ENCODE measurements at places on chromosomes 12 and 14.

- no peak for DNase-seq
Observed at GRCh38 chr14:21711360-21711961, 37.8 kb upstream of the OR4E1 start.

DNA sequence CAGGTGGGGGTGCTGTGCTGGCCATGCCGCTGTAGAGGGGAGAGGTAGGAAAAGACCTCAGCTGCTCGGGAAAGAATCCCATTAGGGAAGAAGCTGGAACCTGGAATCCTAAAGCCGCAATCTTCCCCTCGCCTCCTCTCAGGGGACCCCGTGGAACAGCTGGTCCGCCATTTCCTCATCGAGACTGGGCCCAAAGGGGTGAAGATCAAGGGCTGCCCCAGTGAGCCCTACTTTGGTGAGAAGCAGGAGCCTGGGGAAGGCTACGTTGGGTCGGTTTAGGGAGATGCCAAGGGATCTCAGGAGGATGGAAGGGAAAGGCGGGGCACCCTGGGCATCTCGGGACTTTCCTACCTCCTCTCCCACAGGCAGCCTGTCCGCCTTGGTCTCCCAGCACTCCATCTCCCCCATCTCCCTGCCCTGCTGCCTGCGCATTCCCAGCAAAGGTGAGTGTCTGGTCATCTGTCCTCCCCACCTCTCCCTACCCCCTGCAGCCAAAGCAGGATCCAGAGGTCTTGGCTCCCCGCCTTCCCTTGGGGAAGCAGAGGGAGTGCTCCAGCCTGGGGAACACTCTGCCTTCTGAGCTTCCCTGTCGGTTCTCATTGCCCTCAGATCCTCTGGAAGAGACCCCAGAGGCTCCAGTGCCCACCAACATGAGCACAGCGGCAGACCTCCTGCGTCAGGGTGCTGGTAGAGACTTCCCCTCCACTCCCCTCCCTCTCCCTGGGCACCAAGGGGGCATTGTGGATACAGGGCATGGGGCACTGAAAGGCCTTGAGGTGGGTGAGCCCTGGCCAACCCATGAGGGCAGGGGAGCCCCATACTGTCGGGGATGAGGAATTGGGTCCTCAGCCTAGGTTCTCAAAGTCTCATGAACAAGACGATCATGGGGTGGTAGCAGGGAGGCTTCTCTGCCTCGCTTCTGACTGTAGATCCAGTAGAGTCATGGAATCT lies 12.4 kb downstream of the TNS2 start:
- DNase-seq = no peak

- DNase-seq = no peak
Observed at GRCh38 chr12:116476227-116476822, 82.9 kb upstream of the MAP1LC3B2 start.

DNA sequence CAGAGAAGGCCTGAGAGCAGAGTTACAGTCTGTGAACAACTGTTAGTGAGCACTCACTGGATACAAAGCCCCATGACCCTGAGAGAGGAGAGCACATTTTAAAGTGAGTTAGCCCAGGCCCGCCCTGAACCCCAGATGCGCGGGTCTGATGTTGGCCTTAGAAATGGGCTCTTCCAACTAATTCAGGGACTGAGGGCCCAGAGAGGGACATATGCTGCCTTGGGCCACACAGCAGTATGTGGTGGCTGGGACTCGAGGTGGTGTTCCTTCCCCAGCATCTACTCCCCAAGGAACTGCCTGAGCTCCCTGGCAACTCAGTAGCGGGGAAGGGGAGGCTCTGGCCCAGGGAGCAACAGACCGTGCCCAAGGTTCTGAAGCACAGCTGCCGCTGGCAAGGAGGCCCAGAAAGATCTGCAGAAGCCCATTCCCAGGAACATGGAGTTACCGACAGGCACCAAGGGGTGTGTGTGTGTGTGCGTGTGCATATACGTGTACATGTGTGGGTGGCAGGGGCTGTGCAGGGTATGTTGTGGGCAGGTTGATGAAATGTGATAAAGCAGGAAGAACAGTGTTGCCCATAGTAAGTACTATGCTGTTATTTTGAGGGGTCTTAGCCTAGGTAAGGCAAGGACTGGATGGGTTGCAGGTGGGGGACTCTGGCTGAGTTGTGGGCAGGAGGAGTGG lies 40.5 kb downstream of the KRT80 start:
- DNase-seq = no peak

DNA sequence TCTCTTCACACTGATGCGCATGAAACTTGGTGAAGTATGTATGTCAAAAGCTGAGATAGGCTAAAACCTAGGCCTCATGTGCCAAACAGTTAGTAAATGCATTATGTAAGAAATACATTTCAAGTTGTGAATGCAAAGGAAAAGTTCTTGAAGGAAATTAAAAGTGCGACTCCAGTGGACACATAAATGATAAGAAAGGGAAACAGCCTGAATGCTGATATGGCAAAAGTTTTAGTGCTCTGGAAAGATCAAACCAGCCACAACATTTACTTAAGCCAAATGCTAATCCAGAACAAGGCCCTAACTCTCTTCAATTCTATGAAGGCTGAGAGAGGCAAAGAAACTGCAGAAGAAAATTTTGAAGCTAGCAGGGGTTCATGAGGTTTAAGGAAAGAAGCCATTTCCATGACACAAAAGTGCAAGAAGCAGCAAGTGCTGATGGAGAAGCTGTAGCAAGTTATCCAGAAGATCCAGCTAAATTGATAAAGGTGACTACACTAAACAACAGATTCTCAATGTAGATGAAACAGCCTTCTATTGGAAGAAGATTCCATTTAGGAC lies 74.2 kb downstream of the GARIN6 start:
- DNase-seq = no peak

DNA sequence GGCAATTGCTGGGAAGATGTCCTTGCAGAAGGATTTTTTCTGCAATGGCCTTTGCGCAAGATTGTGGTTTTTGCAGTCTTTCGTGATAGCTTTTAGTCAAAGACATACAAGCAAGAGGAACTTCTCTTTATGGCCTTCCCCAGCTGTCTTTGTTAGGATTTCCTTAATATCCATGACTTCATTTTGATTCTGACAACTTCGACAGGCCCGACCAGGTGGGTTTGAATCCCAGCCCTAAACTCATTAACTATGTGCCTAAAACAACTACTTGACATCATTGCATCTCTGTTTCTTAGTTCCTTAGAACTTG lies 13.3 kb upstream of the VRK1 start:
- no peak for DNase-seq
